ENCODE measurements at places on chromosomes 7 and 10.

GRCh38 chr7:910931-911431 is 34.6 kb downstream of the GET4 start:
- DNase-seq = no peak

DNA sequence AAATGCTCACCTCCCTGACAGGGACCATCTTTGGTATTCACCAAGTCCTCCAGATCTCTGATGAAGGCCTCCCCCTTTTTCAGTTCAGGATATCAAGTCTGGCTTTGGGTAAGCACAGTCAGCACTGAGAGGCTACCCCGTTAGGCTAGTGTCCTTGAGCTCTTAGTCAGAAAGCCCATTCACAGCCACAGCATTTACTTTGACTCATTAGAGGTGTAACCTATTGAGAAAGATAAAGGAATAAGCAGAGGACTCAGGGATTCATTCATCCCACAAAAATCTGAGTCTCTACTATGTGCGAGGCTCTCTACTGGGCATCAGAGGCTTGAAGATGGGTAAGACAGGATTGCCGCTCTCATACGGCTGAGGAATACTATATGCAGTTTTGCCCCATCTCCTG is 14.0 kb upstream of the RAMP3 start:
- DNase-seq = peak; percentile 75

DNA sequence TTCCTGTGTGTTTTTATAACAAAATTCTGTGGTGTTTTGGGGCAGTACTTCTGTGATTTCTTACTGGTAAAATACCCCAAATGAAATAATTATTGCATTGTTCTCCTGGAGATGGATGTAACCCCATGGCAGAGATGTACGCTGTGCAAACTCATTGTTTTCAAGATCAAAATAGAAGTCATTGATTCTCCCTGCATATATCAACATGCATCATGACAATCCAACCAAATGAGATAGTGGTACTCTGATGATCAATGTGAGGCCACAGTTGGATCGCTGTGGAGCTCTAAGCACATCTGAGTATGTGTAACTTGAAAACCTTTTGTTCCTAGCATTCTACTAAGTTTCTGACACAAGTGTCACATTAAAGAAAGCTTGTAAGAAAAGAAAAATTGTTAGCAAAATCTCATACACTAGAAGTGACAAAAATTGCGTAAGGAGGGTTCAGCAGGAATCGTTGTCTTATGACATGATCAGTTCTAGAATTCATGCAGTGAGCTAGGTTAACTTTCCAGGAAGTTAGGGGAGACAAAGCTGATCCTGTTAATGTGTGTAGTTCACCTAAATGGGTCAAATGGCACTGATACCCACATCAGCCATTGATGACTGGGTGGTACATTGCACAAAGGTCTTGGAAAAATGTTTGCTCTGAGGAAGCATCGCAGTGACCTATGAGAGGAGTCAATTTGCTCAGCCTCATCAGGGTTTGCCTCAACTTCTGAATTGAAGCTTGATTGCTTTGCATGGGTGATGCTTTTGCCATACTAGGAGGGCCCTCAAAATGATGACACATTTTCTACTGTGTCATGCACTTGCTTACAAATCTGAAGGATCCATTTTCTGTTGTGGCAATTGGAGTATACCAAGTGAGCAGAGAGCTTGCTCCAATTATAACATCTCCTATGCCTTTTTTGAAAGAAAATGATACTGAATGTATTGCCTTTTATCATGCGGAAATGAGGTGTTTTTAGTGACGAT is 145.1 kb downstream of the PLXDC2 start:
- no peak for DNase-seq

DNA sequence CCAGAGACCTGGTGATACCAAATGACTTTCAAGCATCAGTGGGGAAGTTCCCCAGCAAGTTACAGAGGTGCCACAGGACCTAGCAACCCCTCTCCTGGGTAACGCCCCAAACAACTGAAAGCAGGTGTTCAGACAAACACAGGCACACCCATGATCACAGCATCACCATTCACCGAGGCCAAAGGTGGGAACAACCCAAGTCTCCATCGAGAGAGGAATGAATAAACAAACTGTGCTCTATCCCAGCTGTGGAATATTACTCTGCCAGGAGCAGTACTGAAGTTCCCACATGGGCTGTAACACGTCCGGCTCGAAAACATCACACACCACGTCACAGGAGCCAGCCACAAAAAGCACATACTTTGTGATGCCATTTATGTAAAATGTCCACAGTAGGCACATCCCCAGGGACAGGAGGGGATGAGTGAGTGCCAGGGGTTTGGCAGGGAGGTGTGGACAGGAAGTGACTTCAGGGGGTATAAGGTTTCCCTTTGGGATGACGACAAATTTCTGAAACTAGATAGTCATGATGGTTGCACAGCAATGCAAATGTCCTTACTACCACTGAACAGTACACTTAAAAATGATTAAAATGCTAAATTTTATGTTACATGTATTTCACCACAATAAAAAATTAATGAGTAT is 222.8 kb downstream of the TNS3 start:
- no peak for DNase-seq

- DNase-seq = peak; percentile 73
Observed at GRCh38 chr7:28802450-28802849, 155.7 kb downstream of the TRIL start.

- DNase-seq = no peak
Observed at GRCh38 chr10:20271490-20271889, 455.3 kb downstream of the PLXDC2 start.

DNA sequence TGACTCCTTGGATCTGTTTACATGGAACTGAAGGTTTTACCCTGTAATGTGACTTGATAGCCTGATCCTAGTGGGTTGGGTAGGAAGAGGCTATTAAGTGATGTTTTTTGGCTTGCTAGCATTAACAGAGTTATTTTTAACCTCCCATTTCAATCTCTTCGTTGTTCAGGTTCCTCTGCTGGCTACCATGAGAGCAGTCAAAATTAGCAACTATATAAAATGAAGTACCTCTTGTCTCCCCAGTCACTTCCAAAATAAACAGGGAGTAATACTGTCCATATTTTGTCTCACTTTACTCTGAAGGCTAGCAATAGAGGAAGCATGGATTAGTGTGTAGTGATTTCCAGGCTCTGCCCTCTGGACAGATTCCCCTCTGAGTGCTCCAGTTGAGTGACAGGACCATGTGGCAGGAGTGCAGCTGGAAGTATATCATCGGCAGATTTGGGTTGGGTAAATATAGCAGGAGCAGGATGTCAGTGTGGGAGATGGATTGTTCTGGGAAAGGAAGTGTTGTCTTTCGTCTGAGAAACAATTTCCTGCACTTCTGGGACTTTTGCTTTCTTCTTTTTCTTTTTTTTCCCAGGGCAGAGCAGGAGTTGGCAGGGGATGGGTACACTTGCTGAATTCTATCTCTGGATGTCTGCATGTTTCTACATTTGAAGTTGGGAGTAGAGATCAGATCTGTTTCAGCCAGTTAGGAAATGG is 35.2 kb downstream of the GBF1 start:
- DNase-seq = no peak

GRCh38 chr7:139426258-139427028 is 57.0 kb downstream of the KLRG2 start:
- DNase-seq = no peak

DNA sequence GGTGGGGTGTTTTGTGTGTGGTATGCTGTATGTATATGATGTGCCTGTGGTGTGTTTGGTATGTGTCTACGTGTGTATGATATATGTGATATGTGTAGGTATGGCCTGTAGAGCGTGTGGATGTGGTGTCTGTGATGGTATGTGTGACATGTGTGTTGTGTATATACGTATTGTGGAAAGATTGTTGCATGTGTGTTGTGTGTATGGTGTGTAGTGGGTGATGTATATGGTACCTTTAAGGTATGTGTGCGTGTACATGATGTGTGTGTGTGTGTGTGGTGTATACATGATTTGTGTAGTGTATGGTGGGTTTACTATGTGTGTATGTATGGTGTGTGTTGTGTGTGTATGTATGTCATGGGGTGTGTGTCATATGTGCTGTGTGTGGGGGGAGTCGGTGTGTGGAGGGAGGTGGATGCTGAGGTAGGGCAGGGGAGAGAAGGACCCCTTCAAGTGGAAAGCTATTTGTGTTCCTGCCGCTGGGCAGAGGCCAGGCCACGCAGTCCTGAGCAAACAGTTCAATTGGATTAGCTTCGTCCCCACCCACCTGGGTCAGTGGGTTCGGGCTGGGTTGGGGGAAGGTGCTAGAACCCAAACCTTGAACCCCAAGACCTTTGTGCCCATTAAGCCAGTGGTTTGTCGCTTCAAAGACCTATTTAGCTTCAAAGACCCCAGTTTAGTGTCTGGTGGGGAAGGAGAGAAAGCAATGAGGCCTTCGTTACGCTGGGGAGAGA is 1.9 kb upstream of the TRPV6 start:
- no peak for DNase-seq

DNA sequence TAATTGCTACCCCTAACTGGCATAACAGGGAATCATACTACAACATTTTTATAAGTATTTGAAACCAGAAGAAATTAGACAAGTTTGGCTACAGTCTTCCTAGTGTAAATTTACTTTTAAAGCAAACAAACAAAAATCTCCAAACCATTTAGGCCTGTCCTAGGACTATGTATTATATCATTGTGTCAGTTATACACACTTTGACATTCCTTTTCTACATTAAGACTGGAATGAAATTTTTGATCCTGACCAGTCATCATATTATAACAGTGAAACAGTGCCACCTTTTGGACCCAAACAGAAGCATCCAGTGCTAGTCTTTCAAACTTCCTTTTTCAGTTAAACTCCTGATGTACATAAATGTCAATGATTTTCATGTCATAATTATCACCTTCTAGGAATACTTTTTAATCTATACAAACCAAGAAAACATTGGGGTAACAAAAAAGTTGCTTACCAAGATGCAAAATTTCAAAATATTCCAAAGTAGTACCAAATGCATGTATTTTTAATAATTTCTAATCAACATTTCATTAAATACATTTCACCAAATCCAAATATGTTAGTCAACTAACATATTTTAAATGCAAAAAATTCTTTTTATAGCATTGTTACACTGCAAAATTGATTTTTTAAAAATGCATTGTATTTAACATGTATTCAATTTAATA is 75.7 kb downstream of the IMMP2L start:
- peak; percentile 14 for DNase-seq

- no peak for DNase-seq
Observed at GRCh38 chr10:114403541-114404161, 651 bp downstream of the AFAP1L2 start.

- DNase-seq = no peak
Observed at GRCh38 chr10:113859261-113859660, 4.8 kb downstream of the NHLRC2 start.

DNA sequence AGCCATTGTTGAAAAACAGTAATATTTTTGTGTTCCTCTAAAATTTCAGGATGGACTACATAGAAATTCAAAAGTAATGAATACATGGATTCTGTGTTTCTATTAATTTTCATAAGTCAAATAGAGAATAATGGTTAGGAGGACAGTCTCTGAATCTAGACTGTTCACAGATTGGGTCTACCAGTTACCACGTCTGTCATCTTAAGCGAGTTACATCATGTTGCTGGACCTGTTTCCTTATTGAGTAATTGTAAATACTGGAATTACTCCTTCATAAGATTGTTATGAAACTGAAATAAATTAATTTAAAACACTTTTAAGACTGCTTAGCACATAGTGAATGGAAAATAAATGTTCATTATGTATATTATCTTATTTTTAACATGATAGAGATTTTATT is 172.3 kb downstream of the KCND2 start:
- DNase-seq = no peak

DNA sequence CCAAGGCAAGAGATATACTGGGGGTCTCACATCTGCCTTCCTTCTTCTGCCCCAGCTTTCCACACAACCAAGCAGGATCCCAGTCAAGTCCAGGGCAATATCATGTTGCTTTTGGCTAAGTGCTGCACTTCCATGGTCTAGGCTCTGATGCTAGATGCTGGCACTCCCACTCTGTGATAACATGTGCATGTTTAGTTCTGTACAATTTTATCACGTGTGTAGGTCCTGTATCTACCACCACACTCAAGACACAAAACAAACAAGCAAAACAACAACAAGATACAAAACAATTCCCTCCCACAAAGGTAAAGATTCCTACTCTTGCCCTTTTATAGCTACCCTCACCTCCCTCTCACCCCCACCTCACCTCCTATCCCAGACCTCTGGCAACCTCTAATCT is 105.6 kb upstream of the HABP2 start:
- no peak for DNase-seq

- DNase-seq = no peak
Observed at GRCh38 chr10:120824881-120825309, 26.3 kb upstream of the WDR11 start.

DNA sequence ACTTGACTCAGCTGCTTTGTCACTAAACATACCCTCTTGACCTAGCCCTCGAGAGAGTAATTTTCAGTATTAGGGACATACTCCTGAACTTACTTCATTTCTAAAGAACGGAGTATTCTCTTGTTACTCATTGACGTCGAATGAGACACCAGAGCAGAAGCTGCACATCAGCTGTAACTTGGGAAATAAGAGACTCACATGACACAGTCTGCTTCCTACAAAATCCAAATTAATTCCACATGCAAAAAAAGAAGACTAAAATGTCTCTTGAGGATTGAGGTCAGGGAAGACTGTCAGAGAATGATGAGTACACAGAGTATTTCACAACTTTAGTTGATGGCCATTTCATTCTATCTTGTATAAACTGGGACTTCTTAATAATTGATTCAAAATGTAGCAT is 114.7 kb upstream of the EGFR start:
- peak; percentile 85 for DNase-seq

DNA sequence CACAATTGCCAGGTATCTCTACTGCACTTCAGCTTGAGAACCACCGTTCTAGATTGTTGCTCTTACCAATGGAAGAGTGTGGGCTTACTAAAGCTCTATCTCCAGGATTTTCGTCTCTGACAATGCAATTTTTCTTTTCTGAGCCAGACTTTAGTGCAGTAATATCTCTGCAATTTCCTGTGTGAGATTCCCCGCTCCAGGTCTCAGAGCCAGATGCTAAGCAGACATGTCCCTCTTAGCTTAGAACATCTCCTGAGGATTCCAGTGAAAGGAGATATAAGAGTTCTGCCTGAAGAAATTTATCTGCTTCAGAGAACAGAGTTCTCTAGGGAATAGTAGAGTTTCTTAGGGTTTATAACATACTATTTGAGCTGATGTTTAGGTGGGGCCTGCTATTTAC is 82.0 kb downstream of the SND1 start:
- DNase-seq = no peak

DNA sequence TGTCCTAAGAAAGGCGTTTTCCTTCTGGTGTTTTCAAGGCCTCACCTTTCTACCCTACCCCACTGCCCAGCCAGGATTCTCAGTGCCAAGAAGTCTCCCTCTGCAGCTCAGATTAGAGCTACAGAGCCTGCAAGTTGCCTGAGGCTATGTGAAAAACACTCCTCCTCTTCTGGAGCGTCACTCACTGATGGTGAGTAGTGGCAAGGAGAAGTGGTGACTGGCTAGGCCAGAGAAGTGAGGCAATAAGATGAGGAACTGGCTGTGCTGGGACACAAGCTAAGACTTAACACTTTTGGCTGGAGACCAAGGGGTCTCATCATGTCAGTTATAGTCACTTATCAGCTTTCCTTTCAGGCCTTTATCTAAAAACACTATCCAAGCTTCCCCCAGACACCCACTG is 86.7 kb upstream of the PRKAR2B start:
- no peak for DNase-seq

Data from HS-5 (cell line).